ENCODE measurements at places on chromosomes 16 and 17.

GRCh38 chr16:48478393-48478792 is 93.2 kb upstream of the SIAH1 start:
- DNase-seq, result no peak

- DNase-seq, result no peak
Measured at GRCh38 chr17:15513058-15513791, 45.8 kb upstream of the CDRT4 start.

DNA sequence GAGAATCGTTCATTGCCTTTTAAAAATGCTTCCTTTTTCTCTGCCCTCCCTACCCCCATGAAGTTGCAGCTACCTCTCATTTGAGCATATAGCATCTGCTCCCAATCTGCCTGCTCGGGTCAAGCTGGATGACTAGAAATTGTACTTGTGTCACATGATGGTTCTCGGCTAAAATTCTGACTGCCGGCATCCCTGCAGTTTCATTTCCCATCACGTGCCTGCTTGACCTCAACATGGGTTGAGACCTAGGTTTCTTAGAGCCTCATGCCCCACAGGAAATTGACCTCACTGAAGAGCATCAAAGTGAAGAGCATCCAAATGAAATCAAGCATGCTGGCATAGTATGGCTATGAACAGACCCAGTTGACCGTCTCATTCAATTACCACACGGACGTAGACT is 581.6 kb upstream of the PSMD7 start:
- DNase-seq, result no peak

- no peak for DNase-seq
Measured at GRCh38 chr17:58741121-58741625, 14.5 kb upstream of the PPM1E start.

GRCh38 chr16:10300905-10301304 is 85.0 kb upstream of the ATF7IP2 start:
- no peak for DNase-seq

- DNase-seq, result no peak
Measured at GRCh38 chr16:19344980-19345379, 59.4 kb downstream of the CLEC19A start.

GRCh38 chr17:13593757-13594156 is 8.0 kb downstream of the HS3ST3A1 start:
- DNase-seq, result no peak

GRCh38 chr16:27531186-27531585 is 18.5 kb downstream of the GTF3C1 start:
- no peak for DNase-seq

DNA sequence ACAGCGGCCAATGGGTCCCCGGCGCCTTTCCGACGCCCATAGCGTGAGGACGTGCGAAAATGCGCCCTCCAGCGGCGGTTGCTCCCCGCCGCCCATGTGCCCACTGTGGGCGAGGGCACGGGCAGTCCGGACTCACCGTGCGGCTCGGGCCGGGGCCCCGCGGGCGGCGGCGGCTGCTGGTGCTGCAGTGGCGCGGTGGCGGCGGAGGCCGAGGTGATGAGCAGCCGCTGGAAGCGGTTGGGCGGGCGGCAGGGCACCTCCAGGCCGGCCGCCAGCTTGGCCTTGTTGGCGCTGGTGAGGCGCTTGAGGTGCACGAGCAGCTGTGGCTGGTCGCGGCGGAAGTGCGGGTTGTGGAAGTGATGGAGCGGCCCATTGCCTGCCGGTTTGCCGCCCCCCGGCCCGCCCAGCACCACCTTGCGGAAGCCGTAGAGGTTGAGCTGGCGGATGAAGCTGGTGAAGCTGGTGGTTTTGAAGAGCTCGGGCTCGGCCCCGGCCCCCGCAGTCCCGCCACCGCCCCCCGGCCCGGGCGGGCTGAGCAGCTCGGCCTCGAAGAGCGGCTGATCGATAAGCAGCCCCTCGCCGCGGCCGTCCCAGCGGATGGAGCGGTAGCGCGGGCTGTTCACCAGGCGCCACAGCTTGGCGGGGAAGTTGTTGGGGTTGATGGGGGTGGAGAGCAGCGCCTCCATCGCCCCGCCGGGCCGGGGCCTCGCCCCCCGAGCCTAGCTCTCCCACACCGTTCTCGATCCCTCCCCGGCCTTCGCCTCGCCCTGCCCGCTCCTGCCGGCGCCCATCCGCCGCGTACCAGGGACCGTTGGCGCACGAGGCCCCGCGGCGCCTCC is at the start of gene HSF5:
HSF5 (minus strand) TSS at position 820 of the 839 bp plus-strand sequence; CDS start at position 686, 134 bp downstream.
- DNase-seq, result peak; percentile 54

- DNase-seq, result no peak
Measured at GRCh38 chr16:22973522-22973921, 159.6 kb downstream of the HS3ST2 start.

DNA sequence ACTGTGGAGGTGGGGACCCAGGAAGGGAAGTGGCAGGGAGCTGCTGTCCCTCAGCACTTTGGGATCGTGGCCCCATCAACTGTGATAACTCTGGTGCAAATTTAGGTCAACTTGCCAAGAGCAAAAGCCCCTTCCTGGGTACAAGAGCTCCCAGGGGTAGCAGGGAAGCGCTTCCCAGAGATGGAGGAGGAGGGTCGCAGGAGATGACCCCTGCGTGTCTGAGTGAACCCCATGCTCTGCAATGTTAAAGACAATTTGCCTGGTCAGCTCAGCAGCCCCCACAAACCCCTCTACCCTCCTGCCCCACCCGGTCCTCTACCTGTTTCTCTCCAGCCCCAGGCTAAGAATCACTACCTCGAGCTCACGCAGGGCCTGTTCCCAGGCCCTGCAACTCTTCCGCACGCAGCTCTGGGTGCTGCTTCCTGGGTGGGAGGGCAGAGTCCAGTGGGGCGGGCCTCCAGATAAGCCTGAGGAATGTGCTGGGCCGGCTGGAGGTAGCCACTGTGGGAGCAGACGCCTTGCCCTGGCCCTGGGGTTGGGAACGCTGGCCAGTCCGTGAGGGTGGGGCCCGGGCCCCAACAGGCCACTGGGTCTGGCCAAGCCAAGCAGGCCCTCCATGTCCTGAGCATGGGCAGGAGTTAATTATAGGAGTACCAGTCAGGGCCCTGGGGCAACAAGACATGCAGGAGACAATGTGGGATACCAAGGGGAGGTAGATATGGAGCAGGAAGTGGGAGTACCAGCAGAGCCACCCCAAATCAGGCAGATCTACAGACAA is 6.1 kb downstream of the DOK4 start:
- DNase-seq, result no peak

- no peak for DNase-seq
Measured at GRCh38 chr16:4266372-4266771, 6.5 kb downstream of the TFAP4 start.

- no peak for DNase-seq
Measured at GRCh38 chr17:55624772-55625433, 97.8 kb downstream of the TMEM100 start.

- DNase-seq, result peak; percentile 2
Measured at GRCh38 chr16:12323007-12323758, 346.6 kb downstream of the SNX29 start.

- no peak for DNase-seq
Measured at GRCh38 chr17:7792611-7793010, 41.4 kb upstream of the KDM6B start.

GRCh38 chr17:1625053-1625452 is 3.6 kb downstream of the SLC43A2 start:
- no peak for DNase-seq

DNA sequence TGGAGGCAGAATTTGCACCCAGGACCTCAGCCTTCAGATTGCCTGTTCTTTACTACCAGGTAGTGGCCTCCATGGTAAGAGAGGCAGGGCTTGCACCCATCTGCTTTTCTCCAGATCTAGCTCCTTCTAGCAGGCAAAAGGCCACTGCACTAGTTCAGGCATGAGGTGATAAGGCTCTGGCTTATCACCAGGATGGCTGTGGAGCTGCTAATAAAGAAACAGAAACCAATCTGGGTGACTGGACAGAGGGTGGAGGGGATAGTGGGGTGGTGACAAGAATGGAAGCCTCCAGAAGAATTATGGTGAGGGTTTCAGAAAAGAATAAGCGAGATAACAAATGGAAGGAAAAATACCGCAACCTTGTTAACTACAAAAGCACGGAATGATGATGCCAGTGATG is 15.5 kb upstream of the SUPT4H1 start:
- DNase-seq, result no peak

DNA sequence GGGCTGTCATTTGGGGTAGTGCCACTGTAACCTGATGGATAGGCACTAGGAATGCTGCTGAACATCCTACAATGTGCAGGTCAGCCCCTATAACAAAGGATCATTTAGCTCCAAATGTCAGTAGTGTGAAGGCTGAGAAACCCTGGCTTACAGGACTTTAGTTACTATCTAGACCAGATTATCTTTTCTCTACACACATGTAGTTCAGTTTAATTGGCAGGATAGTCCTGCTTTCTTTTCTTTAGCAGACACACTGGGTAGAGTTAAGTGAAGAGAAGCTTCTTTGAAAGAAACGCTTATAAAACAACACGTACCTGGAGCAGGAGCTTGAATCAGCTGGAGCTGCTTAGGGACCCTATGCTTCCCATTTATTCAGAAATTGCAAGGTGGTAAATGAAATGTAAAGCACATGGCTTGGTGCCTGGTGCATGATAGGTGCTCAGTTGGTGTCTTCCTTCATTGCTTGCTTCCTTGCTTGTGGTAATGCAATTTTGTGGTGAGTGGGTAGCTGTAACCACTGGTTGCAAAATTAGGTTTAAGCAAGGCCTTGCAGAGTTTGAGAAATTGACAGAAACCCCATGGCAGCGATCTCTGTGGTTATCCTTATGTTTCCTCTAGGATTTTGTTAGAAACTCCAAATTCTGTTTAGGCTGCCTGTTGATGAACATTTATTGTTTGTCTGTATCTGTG is 9.4 kb downstream of the METTL9 start:
- DNase-seq, result no peak

- DNase-seq, result no peak
Measured at GRCh38 chr16:86120201-86121192, 221.5 kb downstream of the IRF8 start.

DNA sequence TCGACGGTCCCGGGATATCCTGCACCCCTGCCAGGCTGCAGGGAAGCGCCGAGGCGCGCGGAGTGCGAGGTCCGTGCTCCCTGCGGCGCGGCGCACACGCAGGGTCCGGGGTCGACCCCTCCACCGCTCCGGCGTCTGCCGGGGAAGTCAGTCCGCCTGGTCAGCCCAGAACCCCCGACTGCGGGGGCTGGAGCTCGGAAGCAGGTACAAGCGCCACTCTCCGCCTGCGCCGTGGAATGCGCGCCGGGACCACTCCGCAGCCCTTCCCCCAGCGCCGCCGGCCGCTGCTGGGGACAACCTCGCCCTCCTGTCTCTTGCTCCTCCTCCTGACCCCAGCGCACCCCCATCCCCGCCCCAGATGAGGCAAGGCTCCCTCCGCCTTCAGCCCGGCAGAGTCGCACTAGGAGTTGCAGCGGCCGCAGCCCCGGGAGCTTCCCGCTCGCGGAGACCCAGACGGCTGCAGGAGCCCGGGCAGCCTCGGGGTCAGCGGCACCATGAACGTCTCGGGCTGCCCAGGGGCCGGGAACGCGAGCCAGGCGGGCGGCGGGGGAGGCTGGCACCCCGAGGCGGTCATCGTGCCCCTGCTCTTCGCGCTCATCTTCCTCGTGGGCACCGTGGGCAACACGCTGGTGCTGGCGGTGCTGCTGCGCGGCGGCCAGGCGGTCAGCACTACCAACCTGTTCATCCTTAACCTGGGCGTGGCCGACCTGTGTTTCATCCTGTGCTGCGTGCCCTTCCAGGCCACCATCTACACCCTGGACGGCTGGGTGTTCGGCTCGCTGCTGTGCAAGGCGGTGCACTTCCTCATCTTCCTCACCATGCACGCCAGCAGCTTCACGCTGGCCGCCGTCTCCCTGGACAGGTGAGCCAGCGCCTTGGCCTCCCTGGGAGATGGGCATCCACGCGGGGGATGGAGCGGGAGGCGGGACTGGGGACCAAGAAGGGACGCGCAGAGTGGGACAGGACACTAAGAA is at the start of gene GALR2:
GALR2 (plus strand) TSS at position 392 of the 974 bp plus-strand sequence; CDS start at position 495, 103 bp downstream.
- DNase-seq, result no peak

DNA sequence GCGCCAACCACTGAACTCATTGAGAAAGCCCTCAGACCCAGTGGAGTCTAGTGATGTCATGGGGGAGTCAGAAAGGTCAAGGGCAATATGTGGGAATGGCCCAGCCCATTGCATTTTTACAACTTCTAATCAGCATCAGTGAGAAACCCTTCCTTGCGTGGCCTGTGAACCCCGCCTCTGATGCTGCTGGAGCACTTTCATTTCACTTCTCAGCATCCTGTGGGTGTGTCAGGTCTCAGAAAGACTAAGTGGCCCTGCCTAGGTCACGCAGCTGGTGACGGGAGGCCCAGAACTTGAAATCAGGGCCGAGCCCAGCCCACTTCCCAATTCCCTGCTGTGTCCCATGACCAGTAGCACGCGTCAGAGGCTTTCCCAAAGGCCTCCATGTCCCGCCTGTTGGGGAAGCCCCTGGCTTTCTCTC is 6.1 kb downstream of the DNAI2 start:
- DNase-seq, result no peak

GRCh38 chr16:3094289-3095027 is 4.6 kb downstream of the ZSCAN10 start:
- DNase-seq, result no peak
